ENCODE measurements at places on chromosomes 12 and 14.
A peak's percentile ranks its signal among the peaks of the same experiment; 100 is the strongest.

- no peak for DNase-seq
Observed at GRCh38 chr12:116406529-116406928, 129.0 kb upstream of the MED13L start.

DNA sequence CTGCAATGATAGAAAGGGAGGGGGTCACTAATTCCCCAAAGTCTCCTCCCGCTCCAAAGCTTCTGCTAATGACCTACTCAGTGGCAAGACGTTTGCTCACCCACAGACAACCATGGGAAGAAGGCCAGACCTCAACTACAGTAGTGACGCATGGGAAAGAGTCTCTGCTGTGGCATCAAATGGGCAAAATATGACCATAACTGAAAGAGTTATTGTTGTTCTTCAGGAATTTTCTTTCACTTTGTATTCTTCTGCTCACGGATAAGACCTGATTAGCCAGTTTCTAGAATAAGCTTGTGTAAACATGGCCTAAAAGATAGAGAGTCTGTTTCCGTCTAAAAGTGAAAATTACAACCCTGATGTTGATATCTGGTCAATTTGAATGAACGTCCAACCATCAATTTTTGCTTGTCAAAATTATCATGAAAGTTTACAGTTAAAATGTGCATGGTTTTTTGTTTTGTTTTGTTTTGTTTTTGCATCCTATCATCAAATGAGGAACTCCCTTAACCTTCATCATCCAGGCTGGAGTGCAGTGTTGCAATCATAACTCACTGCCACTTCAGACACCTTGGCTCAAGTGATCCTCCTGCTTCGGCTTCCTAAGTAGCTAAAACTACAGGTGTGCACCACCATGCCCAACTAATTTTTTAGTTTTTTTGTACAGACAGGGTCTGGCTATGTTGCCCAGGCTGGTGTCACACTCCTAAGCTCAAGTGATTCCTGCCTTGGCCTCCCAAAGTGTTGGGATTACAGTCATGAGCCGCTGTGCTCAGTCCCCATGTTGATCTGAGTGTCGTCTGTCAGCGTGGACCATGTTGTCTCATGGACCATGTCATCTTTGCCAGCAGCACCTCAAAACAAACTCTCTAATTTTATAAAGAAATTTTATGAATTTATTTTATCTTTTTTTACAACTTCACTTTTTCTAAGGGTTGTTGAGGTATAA, 7.0 kb downstream of the KRT6B start:
- DNase-seq, result no peak

DNA sequence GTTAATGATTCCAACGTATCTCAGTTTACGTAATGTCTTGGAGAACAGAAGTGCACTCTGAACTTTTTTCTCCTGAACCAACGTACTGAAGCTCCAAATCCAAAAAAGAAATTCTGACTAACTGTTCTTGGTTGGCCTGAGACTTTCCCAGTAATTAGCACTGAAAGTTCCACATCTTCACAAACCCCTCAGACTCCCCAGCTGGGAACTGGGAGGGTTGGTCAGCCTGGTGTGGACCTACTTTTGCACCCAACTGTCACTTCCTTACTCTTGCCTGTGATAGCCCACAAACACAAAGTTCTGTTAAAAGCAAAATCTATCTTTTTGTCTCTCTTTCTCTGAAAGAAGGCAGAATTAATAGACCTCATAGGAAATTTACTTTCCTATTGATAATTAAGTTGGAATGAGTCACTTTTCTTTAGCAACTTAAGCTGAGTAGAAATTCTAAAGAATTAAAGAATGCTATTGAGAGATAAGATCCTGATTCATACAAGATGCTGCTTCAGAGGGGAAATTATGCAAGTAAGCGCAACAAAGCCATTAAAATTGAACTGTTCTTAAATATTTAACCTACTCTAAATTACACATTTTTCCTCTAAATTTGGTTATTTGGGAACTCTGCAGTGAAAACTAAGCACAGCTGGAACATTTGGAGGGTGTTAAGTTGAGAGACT, 155.0 kb downstream of the EPS8 start:
- DNase-seq, result no peak

DNA sequence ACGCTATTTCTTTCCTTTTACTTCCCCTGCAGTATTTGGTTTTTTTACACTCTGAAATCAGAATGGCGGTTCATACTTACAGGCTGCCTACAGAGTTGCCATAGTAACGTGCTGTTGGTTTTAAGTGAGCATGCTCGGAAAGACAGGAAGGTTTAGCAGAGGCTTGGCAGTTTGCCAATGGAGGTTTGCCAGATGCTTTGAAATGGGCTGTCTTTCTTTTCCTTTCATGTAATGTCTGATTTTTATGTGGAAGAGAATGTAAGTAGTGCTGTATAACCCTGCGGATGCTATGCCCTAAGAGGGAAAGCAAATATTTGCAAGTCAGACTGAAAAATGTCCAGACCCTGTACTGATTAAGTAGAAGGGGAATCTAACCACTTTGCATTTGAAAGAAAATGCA, 32.8 kb downstream of the ARID4A start:
- peak; percentile 81 for DNase-seq

- DNase-seq, result no peak
Observed at GRCh38 chr12:123126294-123127181, 24.4 kb downstream of the PITPNM2 start.

DNA sequence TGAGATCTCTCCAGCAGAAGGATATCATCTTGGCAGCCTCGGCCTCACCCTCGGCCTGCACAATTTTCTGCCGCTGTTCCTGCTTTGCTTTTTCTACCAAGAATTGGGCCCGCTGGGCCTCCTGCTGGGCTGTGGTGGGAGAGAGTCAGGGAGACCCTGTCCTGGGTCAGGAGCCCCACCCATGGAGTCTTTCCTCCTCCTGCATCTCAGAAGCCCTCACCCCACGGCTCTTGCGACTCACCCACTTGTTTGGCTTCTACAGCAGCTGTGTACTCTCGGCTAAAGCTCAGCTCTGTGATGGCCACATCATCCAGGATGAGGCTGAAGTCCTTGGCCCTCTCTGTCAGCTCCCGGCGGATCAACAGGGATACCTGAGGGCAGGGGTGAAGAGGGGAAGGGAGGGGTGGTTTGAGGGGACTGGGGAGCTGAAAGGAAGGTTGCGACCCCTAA, 2.8 kb downstream of the PHB2 start:
- DNase-seq, result no peak

- no peak for DNase-seq
Observed at GRCh38 chr12:51195841-51196240, 22.0 kb downstream of the POU6F1 start.

Measured in activated naive CD4-positive, alpha-beta T cell treated with anti-CD3 and anti-CD28 coated beads, Interleukin-2, amount 50 U/mL, for 72 hours (primary cell).